Activated CD4-positive, CD25-positive, alpha-beta regulatory T cell (primary cell): ENCODE measurements at places on chromosomes 11 and 22.
A peak's percentile ranks its signal among the peaks of the same experiment; 100 is the strongest.

- no peak for DNase-seq
Measured at GRCh38 chr11:47725442-47726117, 10.4 kb upstream of the AGBL2 start.

DNA sequence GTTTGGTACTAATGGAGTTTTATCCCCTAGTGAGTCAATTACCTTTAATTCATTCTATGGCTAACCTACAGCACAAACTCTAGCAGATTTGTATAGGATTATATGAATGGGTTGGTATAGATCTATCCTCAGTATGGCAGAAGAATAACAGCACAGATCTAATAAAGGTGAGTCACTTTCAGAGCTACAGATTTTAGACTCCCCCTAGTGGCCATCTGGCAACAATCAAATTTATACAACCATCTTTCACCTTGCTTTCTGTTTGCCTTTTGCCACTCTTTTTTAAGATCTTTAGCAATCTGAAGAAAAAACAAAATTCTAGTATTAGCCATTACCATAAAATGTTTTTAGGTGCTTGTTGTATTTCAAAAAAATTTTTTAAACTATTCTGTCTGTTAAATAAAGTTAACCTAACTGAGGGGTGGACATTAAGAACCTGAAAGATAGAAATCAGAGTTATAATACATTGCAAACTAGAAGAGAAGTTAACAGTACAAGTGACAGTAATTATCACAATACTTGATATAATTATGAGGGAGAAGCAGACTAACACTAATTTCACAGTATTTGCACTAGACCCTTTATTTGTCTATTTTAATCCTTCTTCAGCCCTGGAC is 25.8 kb downstream of the DDIAS start:
- no peak for DNase-seq

GRCh38 chr11:68311160-68312116 is 953 bp upstream of the LRP5 start:
- DNase-seq: no peak

DNA sequence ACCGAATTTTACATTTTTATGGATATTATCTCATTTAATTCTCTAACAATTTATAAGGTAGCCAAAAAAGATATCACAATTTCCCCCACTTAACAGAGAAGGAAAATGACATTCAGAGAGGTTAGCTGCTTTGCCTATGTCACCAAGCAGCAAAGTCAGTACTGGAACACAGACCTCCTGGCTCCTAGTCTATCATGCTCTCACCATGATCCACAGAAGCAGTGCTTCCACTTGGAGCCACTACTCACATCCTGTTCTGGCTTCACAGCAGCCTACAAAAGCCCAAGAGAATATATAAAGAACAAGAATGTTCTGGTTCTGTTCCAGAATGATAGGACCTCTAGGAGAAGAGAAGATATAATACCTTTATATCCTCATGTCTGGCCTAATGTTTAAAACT is 59.5 kb upstream of the SCUBE2 start:
- no peak for DNase-seq

- no peak for DNase-seq
Measured at GRCh38 chr11:61454520-61454919, 24.6 kb downstream of the SDHAF2 start.

DNA sequence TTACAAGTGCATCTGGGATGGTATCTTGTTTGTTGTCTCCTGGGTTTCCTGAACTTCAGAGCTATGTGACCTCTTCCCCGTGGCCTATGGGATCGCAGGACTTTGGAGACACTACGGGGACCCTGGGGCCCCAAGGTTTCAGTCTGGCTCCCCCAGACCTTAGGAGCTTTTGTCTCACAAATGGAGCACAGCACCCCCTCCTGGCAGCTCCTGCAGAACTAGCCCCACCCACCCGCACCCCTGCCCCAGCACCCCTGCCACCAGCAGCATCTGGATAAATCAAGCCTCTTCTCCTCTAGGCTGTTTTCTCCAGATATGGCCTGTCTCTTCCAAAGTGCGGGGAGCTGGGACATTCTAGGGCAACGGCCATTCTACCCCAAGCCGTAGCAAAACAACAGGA is 10.4 kb downstream of the RCOR2 start:
- no peak for DNase-seq

GRCh38 chr11:494761-495536 is 12.1 kb downstream of the RNH1 start:
- DNase-seq: no peak

DNA sequence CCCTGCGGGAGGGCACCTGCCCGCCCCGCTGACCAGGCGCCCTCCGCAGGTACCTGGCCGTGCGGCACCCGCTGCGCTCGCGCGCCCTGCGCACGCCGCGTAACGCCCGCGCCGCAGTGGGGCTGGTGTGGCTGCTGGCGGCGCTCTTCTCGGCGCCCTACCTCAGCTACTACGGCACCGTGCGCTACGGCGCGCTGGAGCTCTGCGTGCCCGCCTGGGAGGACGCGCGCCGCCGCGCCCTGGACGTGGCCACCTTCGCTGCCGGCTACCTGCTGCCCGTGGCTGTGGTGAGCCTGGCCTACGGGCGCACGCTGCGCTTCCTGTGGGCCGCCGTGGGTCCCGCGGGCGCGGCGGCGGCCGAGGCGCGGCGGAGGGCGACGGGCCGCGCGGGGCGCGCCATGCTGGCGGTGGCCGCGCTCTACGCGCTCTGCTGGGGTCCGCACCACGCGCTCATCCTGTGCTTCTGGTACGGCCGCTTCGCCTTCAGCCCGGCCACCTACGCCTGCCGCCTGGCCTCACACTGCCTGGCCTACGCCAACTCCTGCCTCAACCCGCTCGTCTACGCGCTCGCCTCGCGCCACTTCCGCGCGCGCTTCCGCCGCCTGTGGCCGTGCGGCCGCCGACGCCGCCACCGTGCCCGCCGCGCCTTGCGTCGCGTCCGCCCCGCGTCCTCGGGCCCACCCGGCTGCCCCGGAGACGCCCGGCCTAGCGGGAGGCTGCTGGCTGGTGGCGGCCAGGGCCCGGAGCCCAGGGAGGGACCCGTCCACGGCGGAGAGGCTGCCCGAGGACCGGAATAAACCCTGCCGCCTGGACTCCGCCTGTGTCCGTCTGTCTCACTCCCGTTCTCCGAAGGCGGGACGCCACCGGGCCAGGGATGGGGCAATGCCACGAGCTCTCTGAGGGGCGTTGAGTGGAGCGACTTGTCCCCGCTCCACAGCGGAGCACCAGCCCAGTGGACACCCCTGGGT is 1.8 kb downstream of the GALR3 start:
- no peak for DNase-seq

DNA sequence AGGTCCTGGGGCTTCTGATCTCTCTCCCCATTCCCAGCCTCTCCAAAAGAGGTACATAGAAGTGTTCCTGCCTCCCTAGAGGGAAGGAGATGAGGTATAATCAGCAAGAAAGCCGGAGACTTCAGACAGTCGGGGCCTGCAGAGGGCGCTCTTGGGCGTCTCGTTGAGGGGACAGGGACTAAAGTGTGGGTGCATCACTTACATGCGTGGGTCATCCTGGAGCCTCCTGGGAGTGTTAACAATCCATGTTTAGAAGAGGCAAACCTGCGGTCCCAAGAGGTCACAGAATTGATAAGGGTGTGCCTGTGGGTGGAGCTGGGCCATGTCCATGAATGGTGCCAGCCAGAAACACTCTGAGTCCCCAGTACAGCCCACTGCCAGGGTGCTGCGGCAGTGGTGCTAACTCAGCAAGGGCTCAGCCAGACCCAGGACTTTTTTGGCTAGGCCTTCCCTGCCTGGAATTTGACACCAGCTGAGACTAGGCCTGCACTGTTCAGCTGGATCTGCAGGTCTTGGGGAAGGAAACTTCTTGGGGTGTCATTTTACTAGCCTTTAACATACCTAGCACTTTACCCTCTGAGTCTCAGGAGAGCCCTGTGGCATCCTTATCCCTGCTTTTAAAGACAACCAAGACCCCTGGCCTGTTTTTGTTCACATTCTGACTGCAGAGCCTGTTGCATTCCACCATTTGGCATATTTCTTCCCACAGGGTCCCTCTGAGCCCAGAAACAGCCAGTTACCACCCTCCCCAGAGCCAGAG is 5.5 kb downstream of the YDJC start:
- DNase-seq: no peak

DNA sequence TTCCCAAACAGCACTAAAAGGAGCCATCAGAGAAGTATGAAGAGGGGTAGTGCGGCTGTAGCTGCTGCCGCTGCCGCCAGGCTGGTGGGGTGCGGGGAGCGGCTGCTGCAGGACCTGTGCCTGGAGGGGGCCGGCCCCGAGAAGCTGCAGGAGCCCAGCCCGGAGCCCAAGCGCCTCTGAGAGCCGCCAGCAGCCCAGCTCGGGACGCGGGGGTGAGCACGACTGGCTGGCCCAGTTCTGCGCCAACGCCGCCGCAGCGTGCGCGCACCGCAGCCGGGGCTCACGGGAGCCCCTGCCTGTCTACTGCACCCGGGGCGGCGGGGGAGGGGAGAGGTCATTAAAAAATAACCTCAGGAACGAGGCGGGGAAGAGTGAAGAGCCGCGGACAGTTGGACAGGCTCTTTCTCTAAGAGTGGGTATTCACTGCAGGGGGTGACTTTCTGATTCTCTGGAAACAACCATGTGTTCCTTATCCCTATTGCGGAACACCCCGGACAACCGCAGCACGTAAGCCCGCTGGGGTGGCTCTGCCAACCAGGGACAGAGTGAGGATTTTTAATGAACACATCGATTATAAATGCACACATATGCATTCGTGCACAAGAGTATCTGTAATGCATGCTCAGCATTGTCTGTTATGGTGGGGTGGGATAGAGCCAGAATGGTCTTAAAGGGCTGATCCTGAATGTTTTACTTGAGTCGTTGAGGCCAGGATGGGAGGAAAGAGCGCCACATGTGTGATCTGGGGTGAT is 453 bp downstream of the GAS2 start:
- DNase-seq: no peak

DNA sequence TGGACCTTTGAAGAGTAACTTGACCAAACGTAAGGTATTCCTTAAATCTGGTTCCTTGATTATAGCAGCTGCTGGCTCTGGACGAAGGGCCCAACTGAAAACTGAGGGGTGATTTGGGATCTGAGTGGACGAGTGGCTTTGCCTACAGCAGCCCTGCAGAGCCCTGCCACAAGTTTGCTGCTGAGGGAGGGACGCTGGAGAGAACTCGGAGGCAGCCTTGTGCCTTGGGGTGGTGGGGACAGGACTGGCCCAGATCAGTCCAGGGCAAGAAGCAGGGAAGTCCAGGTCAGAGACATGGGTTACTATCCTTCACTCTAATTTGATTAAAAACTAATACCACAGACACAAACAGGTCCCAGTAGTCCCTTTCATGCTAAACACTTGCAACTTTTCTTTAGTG is 89.6 kb upstream of the PITPNB start:
- no peak for DNase-seq

DNA sequence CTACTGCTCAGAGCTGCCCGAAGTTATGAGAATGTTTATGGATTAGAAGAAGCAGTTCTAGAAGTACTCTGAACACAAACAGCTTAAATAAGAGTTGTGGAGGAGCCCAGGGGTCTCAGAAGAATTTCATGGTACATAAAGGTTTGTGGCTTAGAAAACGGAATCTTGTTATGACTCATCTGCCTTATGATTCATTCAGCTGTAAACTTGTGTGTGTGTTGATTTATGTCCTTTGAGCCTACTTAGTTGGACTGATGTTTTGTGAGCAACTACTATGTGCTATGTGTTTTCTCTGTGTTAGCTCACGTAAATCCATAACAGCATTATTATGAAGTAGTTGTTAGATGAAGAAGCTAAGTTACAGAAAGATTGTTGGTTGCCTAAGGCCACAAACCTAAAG is 203.7 kb downstream of the PGR start:
- DNase-seq: no peak

- DNase-seq: peak; percentile 27
Measured at GRCh38 chr22:28442264-28442710, 237.4 kb downstream of the TTC28 start.

- no peak for DNase-seq
Measured at GRCh38 chr11:37896016-37896415, 1298.0 kb upstream of the RAG2 start.

DNA sequence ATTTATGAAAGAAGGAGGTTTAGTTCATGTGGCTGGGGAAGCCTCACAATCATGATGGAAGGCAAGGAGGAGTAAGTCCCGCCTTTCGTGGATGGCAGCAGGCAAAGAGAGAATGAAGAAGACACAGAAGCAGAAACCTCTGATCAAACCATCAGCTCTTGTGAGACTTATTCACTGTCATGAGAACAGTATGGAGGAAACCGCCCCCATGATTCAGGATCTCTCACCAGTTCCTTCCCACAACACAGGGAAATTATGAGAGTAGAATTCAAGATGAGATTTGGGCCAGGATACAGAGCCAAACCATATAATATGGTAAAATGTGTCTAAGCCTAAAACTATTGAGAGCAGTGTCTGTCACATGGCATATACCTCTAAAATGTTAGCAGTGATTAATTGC is 503.8 kb upstream of the CCDC179 start:
- DNase-seq: no peak

DNA sequence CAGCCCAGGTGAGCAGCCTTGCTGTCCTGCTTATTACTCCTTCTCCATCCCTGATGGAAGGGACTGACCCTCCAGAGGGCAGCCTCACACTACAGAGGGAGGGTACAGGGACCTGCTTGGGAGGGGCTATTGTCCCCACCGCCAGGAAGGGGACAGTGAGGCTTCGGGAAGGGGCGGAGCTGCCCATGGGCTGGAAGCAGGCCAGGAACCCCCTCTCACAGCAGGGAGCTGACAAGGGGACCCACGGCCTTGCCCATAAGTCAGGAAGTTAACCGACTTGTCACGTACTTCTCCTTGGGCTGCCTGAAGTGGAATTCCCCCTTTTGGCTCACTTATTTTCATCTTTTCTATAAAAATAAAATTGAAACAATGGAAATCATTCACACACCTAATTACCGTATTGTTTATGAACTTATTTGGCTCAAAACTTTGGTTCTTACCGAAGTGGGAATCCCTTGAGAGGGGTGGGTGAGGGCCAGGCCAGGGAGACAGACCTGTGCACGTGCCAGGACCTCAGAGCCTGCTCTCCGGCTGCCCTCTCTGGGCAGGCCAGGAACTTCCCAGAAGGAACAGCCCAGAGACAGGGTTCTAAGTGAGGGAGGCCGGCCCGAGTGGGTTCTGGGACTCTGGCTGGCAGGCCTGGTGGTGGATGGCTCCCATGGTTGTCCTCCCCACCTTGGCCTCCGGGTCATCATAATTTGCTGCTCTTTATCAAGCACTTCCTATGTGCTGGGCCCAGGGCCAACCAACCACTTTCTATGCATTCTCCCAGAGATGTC is 5.8 kb downstream of the MGAT3 start:
- no peak for DNase-seq

DNA sequence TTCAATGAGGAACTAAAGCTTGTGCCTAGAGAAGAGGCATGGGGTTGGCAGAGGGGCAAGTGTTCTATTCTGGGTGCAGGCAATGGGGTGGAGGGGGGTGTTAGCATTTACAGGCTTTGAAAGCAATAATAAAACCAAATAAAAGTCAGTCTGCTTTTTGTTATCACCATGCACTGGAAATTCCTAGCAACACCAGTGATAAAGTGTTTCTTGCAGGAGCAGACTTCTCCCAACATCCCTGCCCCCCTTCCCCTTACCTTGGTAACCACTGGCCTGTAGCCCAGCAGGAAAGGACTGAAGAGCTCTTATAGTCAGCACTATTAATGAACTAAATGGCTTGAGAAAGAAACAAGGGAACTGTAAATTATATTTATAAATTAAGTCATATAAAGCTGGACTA is 65.2 kb upstream of the SESN3 start:
- no peak for DNase-seq

- no peak for DNase-seq
Measured at GRCh38 chr22:38713921-38714320, 8.2 kb downstream of the GTPBP1 start.

- no peak for DNase-seq
Measured at GRCh38 chr11:1460396-1460985, 26.1 kb downstream of the MOB2 start.

GRCh38 chr11:2752204-2752770 is 52.5 kb upstream of the KCNQ1OT1 start:
- no peak for DNase-seq
